ENCODE measurements at places on chromosomes 4 and X. TPM values are rescaled to one million over a fixed set of nuclear protein-coding genes. Genes with fewer than 3 reads are reported as not detected.

IL1RAPL1 gene
- total RNA-seq = 0.51 TPM

GRCh38 chr4:125836597-125837195 is 521.9 kb downstream of the FAT4 start:
- DNase-seq = no peak

SMPX gene
- total RNA-seq = not detected

DNA sequence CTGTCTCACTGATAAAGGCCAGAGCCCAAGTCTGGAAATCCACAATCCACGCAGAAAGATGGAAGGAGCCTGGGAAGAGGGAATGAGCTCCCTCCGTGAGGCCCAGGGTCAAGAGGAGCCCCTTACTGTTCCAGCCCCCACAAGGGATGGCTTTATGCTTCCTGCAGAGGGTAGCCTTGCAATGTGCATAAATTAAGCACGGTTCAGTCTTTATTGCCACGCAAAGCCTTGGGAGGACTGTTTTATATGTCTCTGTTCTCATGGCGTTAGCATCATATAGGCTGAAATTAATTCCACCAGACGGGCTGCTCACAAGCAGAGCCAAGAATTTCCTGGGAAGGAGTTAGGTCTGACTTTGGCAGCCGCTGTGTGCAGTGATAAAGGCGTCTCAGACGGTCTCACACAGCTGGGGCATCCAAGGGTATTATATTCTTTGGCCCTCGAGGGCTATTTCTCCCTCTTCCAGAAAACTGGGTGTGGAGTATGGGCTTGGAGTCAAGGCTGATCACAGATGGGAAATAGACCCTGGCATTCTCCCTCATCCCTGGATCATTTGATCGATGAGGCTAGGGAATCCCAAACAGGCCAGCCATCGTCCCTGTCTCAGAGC is 38.5 kb downstream of the CYTL1 start:
- DNase-seq = no peak

LINC00632 gene
- 5.8 TPM for total RNA-seq

HSFX1 gene
- total RNA-seq = not detected

DNA sequence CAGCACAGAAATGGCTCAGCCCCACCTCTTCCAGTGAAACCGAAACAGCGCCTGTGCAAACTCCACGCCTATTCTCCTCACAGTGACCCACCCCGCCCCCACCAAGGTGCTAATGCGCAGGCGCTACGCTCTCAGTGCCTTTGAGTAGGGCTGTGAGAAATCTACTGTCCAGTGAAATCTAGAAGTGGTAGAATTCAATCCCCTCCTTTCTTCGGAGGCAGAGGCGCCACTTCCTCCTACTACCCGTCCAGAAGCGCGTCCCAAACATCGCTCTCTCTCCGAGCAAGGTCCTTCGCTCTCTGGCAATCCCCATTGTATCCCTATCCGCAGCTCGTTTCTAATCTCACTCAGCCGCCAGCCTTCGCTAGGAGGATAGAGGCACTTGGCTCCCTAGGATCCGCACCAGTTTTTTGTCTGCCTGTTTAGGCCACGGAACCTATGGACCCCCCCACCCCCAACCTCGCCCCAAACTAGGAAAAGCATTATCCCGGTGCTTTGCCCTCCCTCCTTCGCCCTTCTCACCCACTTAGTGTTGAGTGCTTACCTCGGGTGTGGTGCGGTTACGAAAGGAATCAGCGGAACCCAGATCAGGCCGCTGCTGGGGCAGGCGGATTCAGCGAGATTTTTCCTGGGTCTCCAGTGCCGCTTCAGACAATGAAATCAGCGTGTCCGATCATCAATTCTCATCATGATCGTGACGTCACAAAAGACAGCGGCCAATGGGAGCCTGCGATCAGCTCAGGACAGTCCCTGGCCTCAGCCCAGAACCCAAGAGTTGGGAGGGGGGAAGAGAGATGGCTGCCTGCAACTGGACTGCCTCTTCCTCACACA is at the start of gene HDX:
Gene HDX (minus strand): TSS at position 656 of the 831 bp plus-strand sequence. CDS start 27,056 bp downstream, outside the sequence.
- peak; percentile 85 for DNase-seq

- no peak for DNase-seq
Observed at GRCh38 chrX:49153467-49153866, 9.1 kb upstream of the MAGIX start.

GRCh38 chr4:7173841-7174449 is 18.4 kb upstream of the SORCS2 start:
- DNase-seq = no peak

- peak; percentile 66 for DNase-seq
Observed at GRCh38 chrX:136168929-136169735, 21.8 kb downstream of the FHL1 start.

ZNF711 gene
- total RNA-seq = 3.7 TPM

GRCh38 chr4:3689576-3690550 is 76.3 kb upstream of the ADRA2C start:
- no peak for DNase-seq

- DNase-seq = peak; percentile 88
Observed at GRCh38 chrX:19852014-19853005, 35.1 kb downstream of the SH3KBP1 start.

GRCh38 chr4:77782102-77782835 is 36.9 kb downstream of the CNOT6L start:
- DNase-seq = no peak

PNMA6F gene
- not detected for total RNA-seq

DNA sequence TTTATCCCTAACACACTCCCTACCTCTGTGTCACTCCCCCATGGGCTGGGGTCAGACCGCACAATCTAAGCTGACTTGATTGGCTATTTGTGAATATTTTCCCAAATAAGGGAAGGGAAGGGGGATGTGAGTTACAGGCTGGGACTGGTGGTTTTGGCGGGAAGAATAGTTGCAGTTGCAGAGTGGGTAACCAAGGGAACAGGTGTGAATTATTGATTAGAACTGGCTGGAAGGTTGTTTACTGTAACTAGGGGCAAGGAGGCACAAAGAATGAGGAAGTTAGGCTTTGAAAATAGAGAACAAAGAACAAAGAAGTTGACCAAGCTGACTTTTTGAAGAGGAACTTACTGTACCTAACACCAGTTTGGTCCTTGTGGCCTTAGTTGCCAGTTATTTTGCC is 88.0 kb upstream of the XAGE2 start:
- no peak for DNase-seq
